ENCODE measurements at places on chromosomes 3 and 15.

GRCh38 chr3:53949541-53949940 is 57.9 kb upstream of the SELENOK start:
- no peak for DNase-seq

DNA sequence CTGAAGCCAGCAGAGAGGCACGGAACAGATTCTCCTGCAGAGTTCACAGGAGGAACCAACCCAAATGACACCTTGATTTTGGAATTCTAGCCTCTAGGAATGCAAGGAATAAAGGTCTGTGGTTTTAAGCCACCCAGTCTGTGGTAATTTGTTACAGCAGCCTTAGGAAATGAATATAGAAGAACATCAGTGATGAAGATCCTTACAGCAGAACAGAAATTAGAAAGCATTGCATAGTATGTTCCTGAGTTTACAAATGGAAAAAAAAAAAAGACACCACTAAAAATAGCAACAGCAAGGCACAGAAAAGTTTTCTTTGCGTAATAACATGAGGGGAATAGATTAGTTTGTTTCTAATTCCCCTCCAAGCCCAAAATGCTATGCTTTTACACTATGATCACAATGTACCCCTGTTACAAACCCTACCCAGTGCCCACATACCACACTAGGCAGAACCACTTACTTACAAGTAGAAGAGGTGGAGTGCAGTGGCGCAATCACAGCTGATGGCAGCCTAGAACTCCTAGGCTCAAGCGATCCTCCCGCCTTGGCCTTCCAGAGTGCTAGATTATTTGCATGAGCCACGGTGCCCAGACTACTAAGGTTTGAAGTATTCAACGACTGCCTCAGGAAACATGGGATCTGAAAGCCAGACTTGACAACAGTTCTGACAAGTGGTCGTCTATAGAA is 84.3 kb downstream of the SHQ1 start:
- DNase-seq: no peak

GRCh38 chr3:190076136-190076535 is 44.6 kb downstream of the P3H2 start:
- DNase-seq: no peak

DNA sequence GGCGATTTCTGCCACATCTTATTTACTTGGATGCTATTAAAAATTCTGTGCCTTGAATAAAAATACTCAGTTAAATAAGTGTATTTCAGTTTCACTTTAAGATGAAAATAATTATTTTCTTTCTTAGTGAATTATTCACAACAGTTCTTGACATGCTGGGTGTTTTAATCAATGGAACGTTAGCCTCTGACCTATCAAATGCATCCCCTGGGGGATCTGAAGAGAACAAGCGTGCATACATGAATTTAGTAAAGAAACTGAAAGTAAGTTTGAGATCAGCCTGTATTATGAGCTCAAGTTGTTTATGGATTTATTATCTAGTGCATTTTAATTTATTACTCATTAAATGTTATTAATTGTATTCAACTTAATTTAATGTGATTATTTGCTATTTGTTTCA is 597 bp downstream of the P2RY12 start:
- DNase-seq: no peak

- DNase-seq: no peak
Measured at GRCh38 chr3:163878396-163878795, 1199.9 kb downstream of the SI start.
